Fibroblast of the aortic adventitia (primary cell): ENCODE measurements at places on chromosomes 12 and 14.

DNA sequence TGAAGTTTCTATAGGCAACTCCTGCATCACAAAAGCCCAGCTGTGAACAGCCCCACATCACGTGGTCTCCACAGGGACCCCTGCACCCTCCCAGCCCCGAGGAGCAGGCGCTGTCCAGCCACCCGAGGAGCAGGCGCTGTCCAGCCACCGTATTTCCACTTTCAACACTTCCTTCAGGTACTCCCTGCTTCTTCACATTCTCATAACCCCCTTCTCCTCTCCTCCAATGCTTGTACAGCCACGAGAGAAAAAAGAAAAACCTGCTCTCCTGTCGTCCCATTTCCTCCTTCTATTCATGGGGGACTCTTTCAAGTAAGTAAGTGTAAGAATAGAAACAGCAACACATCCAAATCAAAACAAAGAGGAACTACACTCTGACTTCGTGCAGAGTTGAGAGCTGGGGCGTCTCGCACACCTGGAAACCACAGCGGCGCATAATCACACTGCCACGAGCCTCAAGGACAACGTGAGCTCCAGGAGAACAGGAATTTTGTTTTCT, 11.9 kb downstream of the CDC42BPB start:
- no peak for DNase-seq

GRCh38 chr12:131048611-131048990, 94.9 kb downstream of the ADGRD1 start:
- DNase-seq: no peak

DNA sequence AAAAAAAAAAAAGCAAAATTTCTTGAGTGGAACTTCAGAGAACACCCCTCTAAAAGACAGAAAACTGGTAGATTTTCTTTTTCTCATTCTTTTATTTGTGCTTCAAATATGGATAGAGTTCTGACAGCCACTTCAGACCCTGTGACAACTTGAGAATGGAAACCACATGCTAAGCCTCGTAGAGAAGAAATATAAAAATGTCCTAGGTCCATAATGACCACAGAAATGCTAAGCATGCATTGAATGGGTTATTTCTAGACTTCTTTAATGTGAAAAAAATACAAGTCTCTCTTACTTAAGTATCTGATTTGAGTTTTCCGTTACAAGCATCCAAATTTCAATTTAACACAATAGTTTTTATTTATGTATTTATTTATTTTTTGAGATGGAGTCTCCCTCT, 28.3 kb upstream of the DIO2 start:
- no peak for DNase-seq

DNA sequence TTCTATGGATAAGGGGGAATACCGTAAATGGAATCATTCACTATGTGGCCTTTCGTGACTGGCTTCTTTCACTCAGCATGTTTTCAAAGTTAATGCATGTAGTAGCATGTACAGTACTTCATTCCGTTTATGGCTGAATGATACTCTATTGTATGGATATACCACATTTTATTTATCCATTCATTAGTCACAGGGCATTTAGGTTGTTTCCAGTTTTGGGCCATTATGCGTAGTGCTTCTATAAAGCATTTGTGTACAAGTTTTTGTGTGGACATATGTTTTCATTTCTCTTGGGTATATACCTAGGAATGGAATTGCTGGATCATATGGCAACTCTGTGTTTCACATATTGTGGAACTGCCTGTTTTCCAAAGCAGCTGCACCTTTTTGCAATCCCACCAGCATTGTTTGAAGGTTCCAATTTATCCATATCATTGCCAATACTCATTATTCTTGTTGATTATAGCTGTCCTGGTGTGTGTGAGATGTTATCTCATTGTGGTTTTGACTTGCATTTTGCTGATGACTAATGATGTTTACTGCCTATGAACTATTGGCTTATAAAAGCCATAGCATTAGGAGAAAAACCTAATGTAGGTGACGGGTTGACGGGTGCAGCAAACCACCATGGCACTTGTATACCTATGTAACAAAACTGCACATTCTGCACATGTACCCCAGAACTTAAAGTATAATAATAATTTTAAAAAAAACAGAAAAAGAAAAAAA, 45.5 kb downstream of the ATF7IP start:
- DNase-seq: peak; percentile 52

GRCh38 chr12:69508091-69508490, 37.9 kb downstream of the FRS2 start:
- DNase-seq: no peak

- DNase-seq: no peak
These were observed 60.5 kb downstream of the DDX51 start for GRCh38 chr12:132083614-132083940.

GRCh38 chr12:110073049-110073831, 24.9 kb upstream of the C12orf76 start:
- DNase-seq: no peak

GRCh38 chr12:166425-167075, 47.4 kb downstream of the SLC6A12 start:
- DNase-seq: no peak

- DNase-seq: peak; percentile 38
These were observed 953 bp upstream of the NXPH4 start for GRCh38 chr12:57215668-57216013.

DNA sequence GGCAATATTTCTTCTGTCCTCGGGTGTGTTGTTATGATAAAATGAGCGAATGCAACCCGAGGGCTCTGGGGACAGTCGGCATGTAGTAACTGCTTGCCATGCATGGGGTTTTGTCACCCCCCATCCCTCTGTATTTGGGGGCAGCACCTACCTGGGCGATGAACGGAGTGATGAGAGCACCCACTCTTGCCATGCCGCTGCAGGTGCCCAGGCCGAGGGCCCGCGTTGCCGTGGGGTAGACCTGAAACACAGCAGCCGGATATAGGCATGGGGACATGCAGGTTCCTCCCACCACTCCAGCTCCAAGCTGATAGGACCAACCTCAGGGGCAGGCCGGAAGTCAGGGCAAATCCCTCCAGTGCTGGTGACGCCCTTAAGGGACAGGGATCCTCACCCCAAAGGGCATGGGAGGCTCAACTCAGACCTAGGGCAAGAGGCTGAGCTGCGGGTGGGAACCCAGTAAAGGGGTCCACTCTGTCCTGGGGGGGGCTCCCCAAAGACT, 35.8 kb downstream of the DAO start:
- DNase-seq: no peak

DNA sequence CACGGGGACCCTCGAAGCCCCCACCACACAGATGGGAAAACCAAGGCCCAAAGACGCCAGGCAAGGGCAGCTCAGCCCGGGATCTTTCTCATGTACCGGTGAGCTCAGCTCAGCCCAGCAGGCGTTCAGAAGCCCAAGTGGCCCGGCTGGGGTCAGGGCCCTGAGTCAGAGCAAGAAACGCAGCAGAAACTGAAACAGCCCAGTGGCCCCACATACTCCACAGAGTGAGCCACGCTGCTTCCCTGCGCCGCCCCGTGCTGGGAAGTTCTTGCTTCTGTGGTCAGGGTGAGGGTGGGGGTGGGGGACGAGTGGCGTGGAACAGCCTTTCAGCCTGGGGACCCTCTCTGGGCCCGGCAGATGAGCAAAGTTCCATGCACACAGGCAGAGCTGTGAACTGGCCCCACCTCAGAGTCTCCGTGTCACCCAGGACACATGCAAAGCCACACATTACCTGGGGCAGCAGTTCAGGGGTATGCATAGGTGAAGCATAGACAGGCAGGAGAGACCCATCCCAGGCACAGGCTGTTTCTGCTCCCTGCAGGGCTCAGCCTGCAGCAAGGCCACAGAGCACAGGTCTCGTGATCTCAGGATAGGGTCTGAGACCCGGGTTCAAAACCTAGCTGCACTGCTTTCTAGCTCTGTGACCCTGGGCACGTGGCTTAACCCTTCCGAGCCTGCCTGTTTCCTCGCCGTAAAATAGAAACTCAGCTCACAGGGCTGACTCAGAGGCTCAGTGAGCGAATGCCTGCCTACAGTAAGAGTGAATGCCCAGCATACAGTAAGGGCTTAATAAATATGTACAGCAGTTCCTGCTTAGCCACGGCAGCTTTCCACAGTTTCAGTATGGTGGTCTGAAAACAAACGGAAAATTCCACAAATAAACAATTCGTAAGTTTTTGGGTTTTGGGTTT, 21.6 kb downstream of the NCOR2 start:
- DNase-seq: peak; percentile 65

DNA sequence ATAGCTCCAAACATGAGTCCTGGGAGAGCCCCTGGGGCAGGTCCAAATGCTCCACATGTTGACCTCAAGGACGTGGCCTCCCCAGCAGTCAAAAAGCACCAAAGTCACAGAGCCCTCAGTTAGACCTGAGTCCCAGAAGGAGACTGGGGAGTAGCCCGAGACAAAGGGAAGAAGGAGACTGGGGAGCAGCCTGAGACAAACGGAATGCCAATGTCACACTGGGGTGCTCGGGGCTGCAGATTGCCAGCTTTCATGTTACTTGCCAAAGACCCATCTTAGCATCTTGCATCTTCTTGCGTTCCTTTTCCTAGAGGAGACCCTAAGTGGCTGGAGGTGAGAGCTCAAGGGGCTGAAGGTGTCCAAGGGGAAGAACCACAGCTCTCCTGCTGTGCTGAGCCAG, 14.9 kb downstream of the PLEKHD1 start:
- DNase-seq: no peak

DNA sequence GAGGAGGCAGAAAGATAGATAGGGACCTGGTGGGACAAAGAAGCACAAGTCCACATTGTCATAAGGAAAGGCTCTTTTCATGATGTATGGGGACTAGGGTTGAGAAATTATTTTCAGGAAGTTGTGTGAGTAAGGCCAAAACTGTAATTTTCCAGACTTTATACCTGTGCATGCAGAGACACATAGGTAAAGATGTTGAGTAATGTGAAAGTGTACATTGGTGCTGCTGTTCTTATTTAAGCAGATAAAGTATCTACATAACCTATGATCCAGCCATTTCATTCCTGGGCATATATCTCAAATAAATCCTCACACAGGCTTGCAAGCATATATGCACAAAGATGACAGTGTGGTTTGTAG, 332.2 kb downstream of the DUSP6 start:
- no peak for DNase-seq

DNA sequence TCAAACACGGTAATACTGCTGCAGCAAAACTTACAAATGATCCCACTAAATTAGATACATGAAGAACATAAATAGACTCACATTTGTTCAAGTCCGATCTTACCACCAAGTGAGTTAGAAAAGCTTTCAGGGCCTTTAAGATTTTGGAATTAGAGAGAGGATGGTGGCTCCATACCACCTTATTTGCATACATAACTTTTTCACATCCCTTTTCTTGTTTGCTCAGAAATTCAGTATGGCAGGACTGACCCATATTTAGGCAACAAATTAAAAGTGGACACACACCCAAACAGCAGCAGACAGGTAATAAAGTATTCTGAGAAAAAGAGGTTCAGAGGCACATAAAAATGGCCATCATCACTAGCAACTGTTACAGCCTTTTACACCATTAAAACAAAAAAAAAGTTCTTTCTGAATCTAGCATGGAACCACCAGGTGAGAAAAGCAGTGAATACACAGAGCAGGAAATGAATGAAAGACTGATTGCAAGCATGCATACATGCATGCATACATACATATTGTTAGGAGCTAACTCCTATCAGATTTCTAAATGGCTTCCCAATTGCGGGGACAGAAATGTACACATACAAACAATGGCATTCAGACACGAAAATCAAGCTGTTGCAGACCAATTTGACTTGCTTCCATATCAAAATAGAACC, 23.3 kb downstream of the STXBP6 start:
- DNase-seq: no peak

DNA sequence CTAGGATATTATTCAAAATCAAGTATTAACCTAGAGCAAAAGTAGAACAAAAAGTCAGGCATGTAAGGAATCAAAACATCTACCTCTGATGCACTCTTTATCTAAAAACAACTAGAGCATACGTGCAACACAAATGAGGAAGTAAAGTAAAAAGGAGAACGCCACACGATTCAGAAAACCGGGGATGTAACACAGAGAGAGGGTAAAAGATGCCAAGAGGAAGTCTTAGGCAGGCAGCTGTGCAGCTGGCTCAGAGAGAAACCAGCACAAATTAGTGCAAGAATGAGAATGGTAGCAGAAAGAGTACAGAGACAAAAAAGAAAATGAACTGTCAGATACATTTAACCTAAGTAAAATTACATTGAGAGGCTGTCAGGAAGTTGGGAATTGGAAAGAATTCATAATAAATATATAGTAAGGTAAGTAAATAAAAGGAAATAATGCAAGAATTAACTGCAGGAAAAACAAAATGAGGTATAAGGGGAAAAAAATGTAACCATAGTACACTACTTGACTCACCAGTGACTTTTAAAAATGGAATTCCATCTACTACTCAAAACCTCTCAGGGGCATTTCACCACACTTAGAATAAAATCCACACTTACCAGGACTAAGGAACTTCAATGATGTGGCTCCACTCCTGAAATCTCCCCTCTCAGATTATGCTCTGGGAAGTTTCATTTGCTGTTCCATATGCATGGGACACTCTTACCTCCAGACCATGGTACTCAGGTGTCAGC, 17.1 kb downstream of the BCAT1 start:
- DNase-seq: peak; percentile 22
